ENCODE measurements at places on chromosomes 5 and 9.

DNA sequence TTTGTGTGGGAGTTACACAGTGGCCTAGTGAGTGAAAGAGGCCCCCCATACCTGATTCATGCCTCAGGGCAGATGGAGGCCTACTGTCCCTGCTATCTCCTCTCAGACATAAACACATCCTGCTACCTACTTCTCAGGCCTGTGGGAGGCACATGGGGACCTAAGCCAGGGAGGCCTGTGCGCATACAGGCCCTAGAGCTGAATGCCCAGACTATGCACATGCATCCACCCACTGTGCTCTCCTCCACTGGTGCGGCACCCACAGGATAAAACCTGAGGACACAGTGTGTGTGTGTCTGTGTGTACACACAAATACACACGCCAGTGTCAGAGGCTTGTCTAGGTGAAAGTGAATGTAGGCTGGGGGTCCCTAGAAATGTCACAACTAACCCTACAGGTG, 1.4 kb downstream of the PAX5 start:
- DNase-seq = no peak

GRCh38 chr5:120624021-120624563, 160.0 kb downstream of the PRR16 start:
- no peak for DNase-seq

DNA sequence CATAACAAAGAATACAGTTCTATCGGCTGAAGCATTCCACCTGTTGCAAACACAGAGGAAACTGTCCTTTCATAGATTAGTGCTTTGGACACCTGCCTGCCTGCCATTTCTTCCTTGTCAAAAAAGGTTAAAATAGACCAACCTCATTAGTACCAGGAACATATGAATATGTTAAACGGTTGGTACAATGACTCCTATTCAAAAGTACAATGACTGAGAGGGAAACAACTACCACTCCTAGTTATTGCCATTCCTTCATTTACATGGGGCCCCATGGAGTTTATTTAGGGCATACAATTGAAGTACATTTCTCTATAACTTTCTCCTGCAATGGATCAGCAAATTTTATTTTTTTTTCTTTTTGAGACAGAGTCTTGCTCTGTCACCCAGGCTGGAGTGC, 77.4 kb upstream of the PIP5K1B start:
- DNase-seq = no peak

GRCh38 chr9:113454914-113455761, 8.4 kb upstream of the RGS3 start:
- DNase-seq = no peak

DNA sequence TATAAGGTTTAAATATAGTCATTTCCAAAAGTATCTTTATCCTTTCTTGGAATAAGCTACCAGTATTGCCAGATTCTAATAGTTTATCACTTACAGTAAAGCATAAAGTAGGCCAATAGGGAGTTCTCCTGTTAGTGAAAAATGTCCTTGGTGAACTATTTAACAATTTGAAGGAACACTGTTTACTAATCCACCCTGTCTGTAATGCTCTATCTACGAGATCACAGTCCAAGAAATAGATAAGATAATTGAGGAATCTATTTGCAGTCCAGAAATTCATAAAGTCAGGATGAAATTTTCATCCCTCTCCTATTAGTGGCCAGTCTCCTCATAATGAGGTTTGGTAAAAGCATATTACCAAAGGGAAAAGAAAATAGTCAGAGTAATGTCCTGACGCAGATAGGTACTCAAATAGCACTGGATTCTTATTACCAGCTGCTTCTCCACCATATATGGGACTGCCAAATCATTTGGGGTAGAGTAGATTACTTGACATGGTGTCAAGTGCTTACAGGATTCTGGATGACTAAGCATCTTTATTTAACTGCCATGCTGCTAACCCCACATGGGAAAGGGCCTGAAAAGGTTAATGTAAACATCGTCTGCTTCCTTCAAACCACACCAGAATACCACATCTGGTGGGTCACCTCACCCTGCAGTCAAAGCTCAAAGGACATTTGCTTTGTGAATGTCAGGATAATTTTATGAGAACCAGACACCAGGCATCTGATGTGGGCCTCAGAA, 808.1 kb downstream of the EFNA5 start:
- DNase-seq = no peak

All from central memory CD8-positive, alpha-beta T cell (primary cell).